ENCODE measurements at places on chromosomes 7 and 10.
A peak's percentile ranks its signal among the peaks of the same experiment; 100 is the strongest.

DNA sequence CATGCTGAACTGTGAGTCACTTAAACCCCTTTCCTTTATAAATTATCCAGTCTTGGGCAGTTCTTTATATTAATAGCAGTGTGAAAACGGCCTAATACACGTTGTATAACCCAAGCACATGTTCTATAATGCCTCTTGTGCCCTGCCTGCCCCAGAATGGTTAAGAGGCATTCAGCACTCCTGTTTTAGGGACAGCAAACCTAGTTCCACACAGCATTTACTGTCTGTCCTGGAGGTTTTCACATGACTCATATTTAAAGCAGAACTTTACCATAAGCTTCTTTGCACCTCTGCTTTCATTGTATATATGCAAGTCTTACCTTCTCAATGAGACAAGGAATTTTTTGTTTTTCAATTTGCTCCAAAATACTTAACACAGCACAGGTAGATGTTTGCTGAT is 144.8 kb downstream of the ICA1 start:
- DNase-seq = no peak

DNA sequence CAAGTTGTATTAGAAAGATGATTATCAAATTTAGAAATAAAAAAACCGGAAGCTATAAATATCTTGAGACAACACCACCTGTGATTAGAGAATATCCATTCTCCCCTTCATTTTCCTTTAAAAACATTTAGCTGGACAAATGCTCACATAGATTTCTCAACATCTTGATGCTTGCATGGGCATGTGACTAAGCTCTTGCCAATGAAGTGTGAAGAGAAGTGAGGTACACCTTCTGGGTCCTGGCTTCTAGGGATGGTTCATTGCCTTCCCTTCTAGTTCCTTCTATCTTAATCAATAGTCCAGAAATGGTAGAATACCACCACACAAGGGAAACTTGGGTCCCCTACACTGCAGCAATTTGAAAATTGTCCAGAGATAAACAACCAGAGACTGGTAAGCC is 41.0 kb downstream of the WAPL start:
- DNase-seq = no peak

GRCh38 chr7:130092598-130092997 is 22.3 kb downstream of the KLHDC10 start:
- no peak for DNase-seq

- peak; percentile 47 for DNase-seq
These were observed 86.5 kb upstream of the NPVF start for GRCh38 chr7:25314731-25315267.

GRCh38 chr10:71970331-71970730 is 6.1 kb downstream of the CHST3 start:
- DNase-seq = no peak

DNA sequence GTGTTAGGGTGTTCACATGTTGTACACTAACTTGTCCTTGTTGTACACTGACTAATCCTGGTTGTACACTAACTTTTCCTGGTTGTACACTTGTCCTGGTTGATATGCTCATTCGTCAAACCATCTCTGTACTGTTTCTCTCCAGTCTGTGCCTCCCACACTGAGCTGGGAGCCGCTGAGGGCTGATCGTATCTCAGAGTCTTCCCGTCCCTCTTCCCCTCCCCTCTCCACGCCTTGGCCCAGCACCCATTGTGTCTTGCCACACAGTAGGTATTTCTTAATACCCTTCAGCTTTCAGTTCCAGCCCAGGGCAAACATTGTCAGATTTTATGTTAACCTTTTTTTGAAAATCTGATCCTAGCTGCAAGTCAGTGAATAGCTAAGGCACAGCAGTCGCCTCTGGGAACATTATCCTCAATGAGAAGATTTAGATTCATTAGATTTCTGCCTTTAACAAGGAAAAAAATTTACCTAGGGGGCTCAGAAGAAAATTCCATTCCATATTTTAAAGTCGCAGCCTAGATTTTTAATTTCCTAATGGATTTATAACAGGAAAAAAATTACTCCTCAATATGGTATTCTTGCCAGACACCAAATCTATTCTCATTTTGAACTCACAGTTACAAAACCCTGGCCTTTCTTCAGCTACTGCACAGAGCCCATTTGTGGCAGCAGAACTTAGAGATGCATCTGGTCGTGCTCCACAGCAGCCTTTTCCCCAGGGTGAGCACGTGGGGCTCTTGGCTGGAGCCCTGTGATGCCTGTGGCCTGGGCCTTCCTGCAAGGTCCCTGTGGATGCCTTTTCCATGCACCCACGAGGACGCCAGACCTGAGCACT is 33.0 kb upstream of the CHST15 start:
- DNase-seq = no peak

GRCh38 chr7:101858437-101859385 is 41.3 kb downstream of the CUX1 start:
- no peak for DNase-seq

- DNase-seq = no peak
These were observed 233.1 kb upstream of the IGFBP3 start for GRCh38 chr7:46153951-46154787.

- DNase-seq = no peak
These were observed 149.6 kb downstream of the BICC1 start for GRCh38 chr10:58662314-58662713.

- DNase-seq = no peak
These were observed 277.4 kb upstream of the KLF14 start for GRCh38 chr7:131011432-131011742.

DNA sequence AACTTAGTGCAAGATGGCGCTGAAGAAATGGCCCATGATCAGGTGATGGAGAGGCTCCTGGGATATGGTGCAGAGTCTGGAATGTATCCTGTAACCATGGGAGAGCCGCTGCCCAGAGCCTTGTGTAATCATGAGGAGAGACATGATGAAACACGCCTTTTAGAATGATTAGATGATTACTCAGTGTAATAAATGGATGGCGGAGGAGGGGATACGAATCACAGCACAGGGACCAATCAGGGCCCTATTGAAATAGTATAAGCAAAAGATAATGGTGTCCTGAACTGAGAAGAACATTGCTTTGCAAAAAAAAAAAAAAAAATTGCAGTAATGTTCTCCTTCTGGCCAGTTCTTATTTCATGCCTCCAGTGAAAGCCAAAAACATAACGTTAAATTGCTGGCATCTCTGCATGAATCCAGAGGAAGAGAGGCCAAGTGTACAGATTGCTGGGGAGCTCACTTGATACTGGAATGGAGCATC is 668.5 kb upstream of the AUTS2 start:
- DNase-seq = peak; percentile 55

DNA sequence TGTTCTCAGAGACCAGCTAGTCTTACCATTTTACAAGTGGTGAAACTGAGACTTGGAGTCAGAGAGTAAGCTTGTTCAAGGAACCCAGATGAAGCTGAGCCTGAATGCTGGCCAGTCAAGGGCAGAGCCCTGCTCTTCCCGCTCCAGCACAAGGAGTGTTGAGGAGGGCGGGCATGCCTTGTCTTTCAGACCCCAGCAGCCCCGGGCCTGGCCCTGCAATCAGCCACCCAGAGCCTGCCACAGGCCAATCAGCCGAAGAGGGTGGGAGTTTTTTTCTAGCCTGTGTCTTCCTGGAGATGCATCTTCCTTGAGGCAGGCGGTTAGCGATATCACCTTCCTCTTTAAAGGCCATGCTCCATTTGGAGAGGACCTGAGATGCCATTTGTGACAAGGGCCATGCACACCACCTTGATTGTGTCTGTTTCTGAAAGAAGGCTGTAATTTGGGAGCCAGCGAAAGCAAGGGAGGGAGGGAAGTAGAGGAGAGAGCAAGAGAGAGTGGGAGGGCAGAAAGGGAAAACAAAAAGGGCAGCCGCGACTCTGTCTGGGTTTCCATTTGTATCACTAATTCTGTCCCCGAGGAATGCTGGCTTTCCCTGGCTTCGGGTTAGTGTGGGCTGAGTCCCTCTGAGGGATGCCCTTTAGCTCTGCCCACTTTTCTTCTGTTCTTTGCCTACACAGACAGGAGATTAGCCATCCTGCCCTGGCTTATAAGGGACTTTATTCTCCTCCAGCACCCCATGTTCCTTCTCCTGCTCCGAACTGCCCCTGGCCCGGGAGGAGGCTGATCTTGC is 8.0 kb downstream of the CDH23 start:
- no peak for DNase-seq

DNA sequence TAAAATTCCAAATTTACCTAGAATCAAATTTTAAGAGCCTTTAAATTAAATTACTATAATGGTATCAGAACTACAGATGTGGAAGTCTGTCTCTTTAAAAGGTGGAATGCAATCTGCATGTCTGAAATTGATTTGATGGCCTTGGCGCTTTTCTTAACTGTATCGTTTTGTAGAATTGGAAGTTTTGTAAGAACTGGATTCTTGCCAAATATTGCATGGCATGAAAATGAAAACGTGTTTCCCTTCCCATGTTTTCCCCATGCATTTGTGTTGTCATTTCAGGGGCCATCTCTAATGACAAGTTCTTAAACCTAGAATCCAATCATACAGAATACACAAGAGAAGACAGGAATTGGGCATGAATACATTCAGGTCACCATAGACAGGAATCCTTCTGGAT is 162.5 kb downstream of the KIAA1217 start:
- no peak for DNase-seq

- DNase-seq = no peak
These were observed 229.1 kb downstream of the GFRA1 start for GRCh38 chr10:116043861-116044260.

- DNase-seq = no peak
These were observed 12.0 kb upstream of the TMEM213 start for GRCh38 chr7:138785587-138786437.

- DNase-seq = peak; percentile 38
These were observed 17.6 kb downstream of the ZDHHC16 start for GRCh38 chr10:97463363-97464132.

DNA sequence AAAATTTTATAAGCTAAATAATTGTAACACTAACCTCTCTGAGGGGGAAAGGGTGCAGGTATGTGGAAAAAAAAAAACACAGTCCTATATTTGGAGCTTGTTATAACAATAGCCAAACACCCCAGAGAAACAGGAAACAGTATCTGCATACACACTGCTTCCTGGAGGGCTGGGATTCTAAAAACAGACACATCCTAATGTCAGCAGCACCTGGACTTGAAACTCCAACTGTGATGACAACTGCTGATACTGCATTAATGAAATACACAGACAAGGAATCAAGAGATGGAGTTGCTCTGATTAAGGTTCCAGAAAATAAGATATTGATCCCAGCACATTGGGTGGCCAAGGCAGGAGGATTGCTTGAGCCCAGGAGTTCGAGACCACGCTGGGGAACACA is 9.3 kb downstream of the DAGLB start:
- DNase-seq = peak; percentile 76

- DNase-seq = no peak
These were observed 609.0 kb upstream of the FZD8 start for GRCh38 chr10:36251068-36251467.

DNA sequence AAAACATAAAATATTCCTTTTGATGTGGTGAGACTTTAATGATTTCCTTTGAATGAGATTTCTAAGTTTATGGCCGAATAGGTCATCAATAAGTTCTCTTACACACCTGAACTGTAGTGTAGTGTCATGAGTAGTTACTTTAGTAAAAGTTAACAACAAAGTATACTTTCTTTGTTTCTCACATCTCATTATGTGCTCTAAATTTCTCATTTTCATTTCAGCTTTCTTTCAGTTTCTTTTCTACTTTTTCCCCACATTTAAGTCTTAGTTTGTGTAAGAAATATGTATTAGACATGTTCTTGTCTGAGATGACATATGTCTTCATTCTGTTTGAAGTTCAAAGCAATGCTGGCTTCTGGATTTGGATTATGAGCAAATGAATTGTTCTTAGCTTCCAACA is 348.1 kb downstream of the ANKRD7 start:
- no peak for DNase-seq

DNA sequence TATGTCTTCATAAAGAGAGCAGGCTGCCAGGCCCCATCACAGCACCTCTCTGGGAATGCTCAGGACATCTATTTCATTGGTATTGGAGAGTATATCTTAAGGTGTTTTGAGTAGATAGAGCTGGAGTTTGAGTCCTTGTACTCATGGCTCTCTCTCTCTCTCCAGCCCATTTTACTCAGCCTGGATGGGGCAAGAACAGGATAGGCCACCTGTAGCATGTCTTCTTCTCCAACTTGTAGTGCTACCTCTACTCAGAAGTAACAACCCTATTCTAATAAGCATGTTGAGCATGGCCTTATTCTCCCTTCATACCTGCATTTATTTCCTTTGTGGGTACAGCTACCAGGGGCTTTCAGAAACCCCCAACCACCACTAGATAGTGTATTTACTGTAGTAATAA is 21.9 kb downstream of the PRLHR start:
- no peak for DNase-seq

DNA sequence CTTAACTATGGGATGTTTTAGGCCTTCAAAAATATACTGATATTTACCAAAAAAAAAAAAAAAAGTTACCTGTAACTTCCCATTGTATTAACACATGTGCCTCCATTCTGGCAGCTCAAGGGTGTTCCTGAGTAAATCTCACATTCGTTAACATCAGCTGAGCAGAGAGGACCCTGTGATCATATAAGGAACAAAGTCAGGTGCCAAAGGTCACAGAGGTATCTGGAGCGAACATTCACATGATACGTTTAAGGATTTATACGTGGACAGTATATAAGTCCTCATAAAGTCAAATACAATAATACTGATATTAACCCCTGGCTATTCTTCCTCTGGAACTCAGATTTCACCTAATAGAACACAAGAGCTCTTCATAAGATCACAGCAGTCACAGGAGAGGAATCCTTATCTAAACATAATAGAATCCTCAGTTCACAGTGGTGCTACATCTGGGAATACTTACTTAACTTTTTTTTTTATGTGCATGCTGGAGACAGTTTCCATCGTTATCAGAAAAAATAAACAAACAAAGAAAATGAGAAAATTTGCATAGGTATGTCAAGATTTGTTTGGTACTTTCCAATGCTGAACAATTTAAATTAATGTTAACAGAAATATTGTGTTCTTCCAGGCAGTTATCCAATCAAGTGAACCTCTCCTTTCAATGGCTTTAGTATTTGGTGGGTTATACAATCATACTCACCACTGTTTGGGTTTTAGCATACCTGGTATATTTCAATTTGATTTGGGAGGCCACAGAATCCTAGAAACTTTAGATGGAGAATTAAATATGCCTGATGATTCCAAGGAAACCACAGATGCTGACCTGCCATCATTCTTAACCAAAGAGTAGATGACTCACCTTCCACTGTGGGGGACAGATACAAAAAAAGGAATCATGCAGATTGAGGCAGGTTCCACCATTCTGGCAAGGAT is 6.6 kb downstream of the CUBN start:
- DNase-seq = no peak

GRCh38 chr10:79308016-79308415 is 39.3 kb upstream of the PPIF start:
- DNase-seq = no peak

GRCh38 chr10:69359594-69359993 is 57.1 kb downstream of the TACR2 start:
- DNase-seq = no peak

GRCh38 chr7:29255199-29255878 is 60.8 kb downstream of the CHN2 start:
- DNase-seq = no peak

GRCh38 chr7:127715901-127716300 is 63.9 kb downstream of the SND1 start:
- no peak for DNase-seq
